NCI-H1092 treated with DMSO at 0.1 percent for 48 hours (cell line): ENCODE measurements at places on chromosomes 4 and X.

DNA sequence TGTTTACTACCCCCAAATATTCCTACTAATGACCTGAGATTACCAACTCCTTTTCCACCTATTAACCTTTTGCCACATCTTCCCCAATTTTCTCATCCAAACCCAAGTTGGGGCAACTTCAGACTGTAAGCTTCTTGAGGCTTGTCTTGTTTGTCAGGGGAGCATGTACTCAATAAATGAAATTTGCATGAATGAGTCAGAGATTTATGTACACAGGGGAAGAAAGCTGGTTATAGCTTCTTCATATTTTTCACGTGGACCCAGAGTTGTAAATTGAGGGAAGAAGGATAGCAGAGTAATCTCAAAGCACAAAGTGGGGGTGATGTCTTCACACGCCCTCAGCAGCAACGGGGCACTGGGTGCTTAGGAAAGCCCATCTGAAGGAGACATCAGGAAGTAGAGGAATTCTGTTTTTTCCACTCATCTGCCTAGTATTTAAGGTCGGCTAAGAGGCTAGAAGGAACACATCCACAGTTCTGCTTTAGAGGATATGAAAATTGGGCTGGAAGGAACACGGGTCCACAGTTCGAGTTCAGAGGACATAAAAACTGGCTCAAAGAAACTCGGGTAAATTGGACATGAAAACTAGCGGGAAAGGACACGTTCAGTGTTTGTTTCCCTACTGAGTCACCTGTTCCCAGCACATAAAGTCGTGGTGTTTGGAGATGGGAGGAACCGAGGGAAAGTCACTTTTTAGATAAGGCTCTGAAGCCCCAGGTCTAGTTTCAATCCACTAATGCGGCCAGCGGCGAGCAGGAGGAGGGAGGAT lies 696 bp upstream of the CA5B start:
- no peak for DNase-seq

GRCh38 chrX:114619874-114620273 lies 36.0 kb downstream of the HTR2C start:
- peak; percentile 3 for DNase-seq

- DNase-seq, result no peak
These were observed 53.4 kb upstream of the ATP8A1 start for GRCh38 chr4:42710329-42710728.

DNA sequence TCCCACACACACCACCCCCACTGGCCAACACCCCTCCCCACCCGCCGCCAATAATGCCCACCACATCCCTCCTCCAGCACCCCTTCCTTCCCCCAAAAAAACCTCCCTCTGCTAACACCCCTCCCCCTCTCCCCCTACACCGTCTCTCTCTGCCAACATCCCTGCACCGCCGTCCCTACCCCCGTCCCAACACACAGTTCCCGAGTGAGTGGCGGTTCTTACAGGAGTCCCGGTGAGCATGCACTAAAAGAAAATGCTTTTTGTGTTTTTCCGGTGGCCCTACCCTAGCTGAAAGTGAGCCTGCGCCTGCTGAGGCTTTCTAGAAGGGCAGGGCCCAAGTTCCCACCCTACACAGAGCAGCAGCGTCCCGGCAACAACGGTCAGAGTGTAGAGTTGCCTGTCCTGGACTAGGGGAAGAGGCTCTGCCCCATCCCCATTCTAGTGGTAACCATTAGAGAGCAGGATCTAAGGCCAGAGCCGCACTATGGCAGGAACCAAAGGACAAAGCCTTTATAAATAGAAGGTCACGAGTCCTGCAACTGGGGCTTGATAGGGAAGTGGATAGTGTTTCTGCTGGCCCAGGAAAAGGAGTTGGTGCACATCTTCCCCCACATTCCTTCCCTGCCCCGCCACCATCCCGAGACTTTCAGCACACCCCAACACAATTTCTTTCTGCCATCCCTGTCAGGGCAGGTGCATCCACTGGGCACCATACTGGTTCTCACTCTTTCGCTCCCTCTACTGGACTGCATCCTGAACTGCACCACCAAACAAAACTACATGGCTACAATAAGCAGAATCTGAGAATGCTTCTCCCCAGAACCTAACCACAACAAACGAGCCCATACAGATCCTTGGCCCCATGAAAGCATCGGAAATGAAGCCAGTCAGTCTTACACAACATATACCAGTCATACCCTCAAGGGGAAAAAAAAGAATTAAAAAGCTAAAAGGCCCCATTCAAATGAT lies 78.1 kb upstream of the PAGE3 start:
- peak; percentile 45 for DNase-seq

DNA sequence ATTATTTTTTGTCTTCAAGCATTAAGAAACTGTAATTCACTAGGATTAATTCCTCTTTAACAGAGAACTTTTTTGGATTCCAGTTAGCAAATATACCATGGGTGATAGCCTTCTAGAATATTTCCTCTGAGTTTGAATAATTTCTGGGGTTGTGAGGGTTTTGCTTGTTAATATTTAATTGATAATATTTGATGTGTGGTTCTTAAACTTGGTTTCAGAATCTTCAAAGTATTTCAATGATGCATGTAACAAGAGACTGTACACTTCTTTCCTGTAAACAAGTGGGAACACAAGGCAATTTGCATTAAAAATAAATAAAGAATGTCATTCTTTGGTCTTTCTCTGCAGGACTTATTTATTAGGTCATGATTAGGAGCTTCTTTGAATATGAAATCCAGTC lies 9.5 kb upstream of the C4orf51 start:
- DNase-seq, result no peak

DNA sequence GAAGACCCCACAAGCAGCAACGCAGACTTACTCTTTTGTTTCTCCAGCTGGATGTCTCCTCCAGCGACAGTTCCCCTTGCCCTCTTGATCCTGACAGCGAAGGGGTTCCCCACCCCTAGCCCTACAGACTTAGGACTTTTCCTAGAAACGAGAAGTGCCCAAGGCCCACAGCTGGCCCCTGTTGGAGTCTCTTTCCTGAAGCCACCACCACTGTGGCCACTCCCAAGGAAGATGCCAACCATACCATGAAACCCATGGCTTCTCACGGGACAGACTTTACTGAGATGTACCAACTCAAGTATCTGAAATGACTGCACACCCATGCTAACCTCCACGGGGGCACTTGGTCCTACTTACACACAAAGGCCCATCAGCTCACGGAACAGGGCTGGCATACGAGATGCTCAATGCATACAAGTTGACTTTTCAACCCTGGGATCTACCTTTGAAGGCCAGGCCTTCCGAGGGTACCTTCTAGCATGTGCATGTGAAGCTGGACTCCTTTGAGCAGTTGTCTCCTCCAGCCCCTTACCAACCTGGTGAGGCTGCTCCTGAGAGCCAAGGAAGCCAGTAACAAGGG lies 924 bp upstream of the IRAK1 start:
- no peak for DNase-seq

GRCh38 chrX:2610246-2611170 lies 80.6 kb upstream of the CD99 start:
- DNase-seq, result no peak
